Sciatic nerve (tissue), 2 donors: ENCODE measurements at places on chromosomes 12 and 14.
A peak's percentile ranks its signal among the peaks of the same experiment; 100 is the strongest.

DNA sequence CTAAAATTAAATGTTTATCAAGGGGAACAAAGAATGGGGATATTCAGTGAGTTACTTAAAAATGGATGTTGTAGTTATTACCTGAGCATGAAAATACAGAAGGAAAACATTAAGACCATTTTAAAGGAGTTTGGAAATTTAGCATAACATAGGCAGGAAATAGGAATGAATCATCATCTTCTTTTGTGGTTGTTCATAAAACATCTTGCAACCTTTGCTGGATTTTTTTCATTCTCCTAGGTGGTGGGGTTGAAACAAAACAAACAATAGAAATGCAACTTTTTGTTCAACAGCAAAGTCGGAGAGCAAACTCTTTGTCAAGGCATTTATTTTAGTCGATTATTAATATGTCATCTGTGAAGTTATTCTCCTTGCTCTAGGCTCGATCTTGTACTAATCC is 275.1 kb downstream of the IPO8 start:
- DNase-seq, result no peak

GRCh38 chr14:30553311-30553989 is 5.5 kb upstream of the G2E3 start:
- no peak for DNase-seq

DNA sequence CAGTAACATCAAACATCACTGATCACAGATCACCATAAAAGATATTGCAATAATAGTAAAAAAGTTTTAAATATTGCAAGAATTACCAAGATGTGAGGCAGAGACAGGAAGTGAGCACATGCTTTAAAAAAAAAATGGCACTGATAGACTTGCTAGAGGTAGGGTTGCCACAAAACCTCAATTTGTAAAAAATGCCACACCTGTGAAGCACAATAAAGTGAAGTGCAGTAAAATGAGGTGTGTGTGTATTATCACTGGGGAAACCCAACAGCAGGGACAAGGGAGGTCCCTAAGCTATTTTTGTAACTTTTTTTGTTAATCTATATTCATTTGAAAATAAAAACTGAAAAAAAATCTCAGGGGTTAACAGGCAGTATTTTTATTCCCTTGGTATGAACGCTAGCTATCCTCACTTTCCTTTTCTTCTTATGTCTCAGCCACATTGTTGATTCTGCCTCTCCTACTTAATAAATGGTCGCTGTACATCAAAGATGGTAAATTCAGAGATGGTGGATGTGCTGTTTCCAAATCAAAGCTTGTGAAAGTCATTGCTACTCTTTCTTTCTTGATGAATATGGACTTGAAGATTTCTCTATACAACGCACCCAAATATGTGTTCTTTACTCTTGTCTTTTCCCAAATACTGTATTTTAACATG is 14.0 kb upstream of the KLRD1 start:
- DNase-seq, result no peak

GRCh38 chr12:104516821-104517220 is 60.1 kb downstream of the CHST11 start:
- DNase-seq, result no peak

GRCh38 chr12:53328043-53328435 is 6.6 kb upstream of the AAAS start:
- DNase-seq, result no peak

DNA sequence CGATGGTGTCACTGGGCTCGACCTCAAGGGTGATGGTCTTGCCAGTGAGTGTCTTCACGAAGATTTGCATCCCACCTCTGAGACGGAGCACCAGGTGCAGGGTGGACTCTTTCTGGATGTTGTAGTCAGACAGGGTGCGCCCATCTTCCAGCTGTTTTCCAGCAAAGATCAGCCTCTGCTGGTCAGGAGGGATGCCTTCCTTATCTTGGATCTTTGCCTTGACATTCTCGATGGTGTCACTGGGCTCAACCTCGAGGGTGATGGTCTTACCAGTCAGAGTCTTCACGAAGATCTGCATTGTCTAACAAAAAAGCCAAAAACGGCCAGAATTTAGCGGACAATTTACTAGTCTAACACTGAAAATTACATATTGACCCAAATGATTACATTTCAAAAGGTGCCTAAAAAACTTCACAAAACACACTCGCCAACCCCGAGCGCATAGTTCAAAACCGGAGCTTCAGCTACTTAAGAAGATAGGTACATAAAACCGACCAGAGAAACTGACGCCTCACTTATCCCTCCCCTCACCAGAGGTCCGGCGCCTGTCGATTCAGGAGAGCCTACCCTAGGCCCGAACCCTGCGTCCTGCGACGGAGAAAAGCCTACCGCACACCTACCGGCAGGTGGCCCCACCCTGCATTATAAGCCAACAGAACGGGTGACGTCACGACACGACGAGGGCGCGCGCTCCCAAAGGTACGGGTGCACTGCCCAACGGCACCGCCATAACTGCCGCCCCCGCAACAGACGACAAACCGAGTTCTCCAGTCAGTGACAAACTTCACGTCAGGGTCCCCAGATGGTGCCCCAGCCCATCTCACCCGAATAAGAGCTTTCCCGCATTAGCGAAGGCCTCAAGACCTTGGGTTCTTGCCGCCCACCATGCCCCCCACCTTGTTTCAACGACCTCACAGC is 717 bp downstream of the UBC start:
- peak; percentile 92 for DNase-seq

- DNase-seq, result no peak
Observed at GRCh38 chr12:114895827-114896226, 211.9 kb upstream of the TBX3 start.

- no peak for DNase-seq
Observed at GRCh38 chr14:33742166-33742565, 208.7 kb downstream of the EGLN3 start.

DNA sequence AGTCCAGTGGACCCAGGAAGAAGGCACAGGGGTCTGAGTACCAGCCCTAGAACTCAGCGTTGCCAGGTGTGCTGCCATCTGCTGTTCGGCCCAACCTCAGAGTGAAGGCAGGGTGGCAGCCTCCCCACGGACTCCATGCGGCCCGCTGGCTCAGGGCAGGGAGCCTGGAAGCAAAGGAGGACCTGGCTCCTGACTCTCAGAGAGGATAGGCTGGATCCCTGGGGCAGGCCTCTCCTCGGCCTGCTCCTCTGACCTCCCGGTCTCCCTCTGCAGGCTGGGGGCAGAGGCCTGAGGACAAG is 10.1 kb downstream of the MCRS1 start:
- no peak for DNase-seq

GRCh38 chr12:52676163-52676562 is 4.0 kb downstream of the KRT1 start:
- DNase-seq, result no peak

- no peak for DNase-seq
Observed at GRCh38 chr12:84422340-84422739, 490.3 kb downstream of the SLC6A15 start.

- peak; percentile 45 for DNase-seq
Observed at GRCh38 chr14:105881021-105881930, 354.9 kb downstream of the TMEM121 start.

- peak; percentile 78 for DNase-seq
Observed at GRCh38 chr14:73239393-73240241, 2.3 kb downstream of the PAPLN start.

DNA sequence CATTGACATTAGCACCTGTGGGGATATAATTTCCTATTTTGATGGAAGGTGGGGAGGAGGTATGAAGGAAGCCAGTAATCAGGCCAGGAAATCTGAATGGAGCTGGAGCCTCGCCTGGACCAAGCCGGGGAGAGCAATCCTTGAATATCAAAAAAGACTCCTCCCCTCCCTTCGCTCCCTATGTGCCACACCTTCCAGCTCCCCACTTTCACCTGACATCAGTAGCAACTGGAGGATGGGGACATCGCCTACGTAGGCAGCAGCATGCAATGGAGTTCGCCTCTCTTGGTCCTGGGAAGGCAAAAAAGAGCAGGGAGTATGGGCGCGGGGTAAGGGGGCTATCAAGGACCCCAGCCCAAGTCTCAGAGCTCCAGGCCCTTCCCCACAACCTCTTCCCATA is 1.1 kb downstream of the ANKRD52 start:
- DNase-seq, result no peak

GRCh38 chr12:3704512-3705353 is 48.2 kb downstream of the CRACR2A start:
- no peak for DNase-seq

GRCh38 chr12:41367726-41368405 is 179.7 kb downstream of the PDZRN4 start:
- no peak for DNase-seq

GRCh38 chr12:123063535-123063934 is 83.1 kb downstream of the ARL6IP4 start:
- no peak for DNase-seq

DNA sequence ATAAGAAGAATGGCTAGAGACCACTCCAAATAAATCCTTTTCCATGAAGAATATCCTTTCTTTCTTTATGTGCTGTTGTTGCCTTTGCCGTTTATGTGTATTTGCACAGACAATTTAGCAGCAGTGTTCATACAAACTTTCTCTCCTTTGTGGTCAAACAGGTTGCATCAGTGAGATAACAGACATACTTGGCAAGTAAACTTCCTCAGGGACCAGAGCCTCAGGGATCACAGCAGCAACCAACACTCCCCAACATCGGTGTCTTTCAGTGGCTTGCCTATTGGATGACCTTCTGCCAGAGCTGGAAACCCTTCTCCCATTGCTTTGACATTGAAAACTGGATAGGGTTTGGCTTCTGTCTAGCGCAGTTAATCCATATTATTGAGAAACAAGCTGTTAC is 252.2 kb downstream of the BTG1 start:
- no peak for DNase-seq

DNA sequence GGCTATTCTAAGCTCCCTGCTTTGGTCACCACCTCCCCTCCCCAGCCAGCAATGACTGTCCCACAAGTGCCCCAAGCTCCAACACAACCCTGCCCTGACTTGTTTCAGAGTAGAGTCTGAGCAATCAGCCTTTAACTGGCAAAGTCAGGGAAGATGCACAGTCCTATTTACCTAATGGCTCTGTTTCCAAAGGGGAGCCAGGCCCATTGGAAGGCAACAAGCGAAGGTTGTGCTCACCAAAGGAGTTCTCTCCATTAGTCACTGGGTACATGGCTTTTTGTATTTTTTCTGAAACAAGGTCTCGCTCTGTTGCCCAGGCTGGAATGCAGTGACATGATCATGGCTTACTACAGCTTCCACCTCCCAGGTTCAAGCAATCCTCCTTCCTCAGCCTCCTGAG is 267.1 kb upstream of the CRY1 start:
- DNase-seq, result no peak

- DNase-seq, result no peak
Observed at GRCh38 chr14:91420686-91421085, 3.1 kb upstream of the CCDC88C start.

GRCh38 chr12:48787791-48788523 is 932 bp downstream of the ADCY6 start:
- DNase-seq, result no peak

DNA sequence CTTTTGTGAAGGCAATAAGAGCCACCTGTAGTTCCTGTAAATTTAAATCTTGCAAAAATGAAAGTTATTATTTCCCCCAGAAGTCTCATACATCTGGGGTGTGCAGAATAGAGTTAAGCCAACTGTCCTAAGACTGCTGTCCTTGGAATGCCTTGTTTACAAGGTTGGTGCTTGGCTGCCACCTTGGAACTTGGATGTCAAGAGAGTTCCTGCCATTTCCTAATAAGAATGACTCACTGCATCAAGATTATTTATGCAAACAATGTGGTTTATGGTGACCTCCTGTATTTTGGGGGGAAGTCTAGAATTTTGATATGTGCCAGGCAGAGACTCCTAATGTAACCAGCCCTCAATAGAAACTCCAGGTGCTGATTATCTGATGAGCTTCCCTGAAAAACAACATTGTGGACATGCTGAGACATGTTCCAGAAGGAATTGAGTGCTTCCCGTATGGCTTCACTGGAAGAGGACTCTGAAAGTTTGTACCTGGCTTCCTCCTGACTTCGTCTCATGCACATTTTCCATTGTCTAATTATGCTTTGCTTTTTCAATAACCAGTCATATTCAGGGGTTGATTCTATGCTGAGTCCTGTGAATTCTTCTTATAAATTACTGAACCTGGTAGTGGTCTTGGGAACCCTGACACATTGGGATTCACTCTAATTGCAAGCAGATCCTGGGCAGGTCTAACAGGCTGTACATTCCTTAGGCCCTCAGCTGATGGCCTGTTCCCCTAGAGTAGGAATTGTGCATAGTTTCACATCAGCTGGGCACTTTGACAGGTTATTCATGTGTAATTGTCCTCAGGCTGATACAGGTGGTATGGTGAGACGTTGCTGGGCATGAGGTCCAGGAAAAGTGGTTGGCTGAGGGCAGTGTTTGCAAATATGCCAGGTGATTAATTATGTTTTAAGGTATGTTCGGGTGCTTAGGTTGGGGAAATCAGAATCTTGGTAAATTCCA is 1370.7 kb upstream of the TMEM132C start:
- no peak for DNase-seq

- DNase-seq, result no peak
Observed at GRCh38 chr12:14664434-14665023, 31.9 kb downstream of the GUCY2C start.

DNA sequence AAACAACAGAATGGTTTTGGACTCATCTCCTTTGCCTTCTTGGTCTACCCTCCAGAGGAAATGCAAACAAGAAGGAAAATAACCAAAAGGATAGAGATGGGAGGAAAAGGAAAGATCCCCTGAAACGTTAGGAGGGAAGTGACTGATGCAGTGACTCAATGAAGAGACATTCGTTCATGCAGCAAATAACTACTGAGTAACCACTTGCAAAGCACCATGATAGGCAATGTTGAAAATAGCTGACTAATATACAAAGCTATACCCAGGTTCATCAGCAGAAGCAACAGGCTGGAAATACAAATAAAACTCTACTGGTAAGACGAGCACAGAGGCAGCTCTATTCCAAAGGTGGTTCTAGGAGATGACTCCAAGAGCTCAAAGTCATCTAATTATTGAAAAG is 41.8 kb downstream of the R3HDM2 start:
- no peak for DNase-seq

DNA sequence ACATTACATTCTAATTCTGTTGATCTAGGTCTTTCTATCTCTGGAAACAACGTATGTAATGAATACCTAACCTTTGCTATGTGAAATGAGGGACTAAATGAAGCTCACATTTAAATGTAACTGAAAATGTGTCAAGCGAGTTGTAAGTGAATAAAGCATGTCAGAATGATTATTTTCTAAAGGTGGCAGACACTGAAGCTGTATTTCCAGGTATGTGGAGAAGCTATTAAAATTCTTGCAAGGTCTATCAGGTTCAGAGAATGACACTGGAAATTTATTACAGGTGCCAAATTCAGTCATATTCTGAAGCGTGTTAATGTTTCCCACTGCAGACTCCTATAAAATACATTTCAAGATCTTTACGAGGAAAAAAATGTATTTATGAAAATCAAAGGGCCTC is 641.4 kb downstream of the RPS29 start:
- DNase-seq, result no peak

- DNase-seq, result no peak
Observed at GRCh38 chr12:108465417-108465816, 49.7 kb upstream of the FICD start.

- DNase-seq, result no peak
Observed at GRCh38 chr12:95402096-95402495, 71.9 kb upstream of the METAP2 start.
